ENCODE measurements at places on chromosomes 16 and 17. TPM values are rescaled to one million over a fixed set of nuclear protein-coding genes. Genes with fewer than 3 reads are reported as not detected.
A peak's percentile ranks its signal among the peaks of the same experiment; 100 is the strongest.

DNA sequence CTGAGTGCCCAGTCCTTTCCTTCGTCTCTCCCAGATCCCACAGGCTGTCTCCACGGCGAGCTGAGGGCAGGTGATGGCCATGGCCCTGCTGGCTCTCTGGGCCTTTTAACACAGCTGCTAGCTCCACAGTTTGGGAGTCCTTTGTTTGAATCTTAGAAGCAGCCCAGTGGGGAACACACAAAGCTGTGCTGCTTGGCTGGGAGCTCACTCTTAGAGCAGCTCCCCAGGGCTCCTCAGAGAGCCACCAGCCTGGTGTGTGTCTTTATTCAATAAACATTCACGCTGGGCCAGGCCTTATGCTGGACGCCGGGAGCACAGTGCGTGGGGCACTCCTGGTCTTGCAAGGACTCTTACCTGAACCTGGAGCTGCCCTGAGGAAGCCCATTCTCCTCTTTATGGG, 29.7 kb downstream of the WNT3 start:
- DNase-seq: no peak

GRCh38 chr16:88349903-88350900, 32.6 kb upstream of the ZNF469 start:
- DNase-seq: no peak

- no peak for DNase-seq
These were observed 162.0 kb downstream of the CHD9 start for GRCh38 chr16:53216798-53217197.

DNA sequence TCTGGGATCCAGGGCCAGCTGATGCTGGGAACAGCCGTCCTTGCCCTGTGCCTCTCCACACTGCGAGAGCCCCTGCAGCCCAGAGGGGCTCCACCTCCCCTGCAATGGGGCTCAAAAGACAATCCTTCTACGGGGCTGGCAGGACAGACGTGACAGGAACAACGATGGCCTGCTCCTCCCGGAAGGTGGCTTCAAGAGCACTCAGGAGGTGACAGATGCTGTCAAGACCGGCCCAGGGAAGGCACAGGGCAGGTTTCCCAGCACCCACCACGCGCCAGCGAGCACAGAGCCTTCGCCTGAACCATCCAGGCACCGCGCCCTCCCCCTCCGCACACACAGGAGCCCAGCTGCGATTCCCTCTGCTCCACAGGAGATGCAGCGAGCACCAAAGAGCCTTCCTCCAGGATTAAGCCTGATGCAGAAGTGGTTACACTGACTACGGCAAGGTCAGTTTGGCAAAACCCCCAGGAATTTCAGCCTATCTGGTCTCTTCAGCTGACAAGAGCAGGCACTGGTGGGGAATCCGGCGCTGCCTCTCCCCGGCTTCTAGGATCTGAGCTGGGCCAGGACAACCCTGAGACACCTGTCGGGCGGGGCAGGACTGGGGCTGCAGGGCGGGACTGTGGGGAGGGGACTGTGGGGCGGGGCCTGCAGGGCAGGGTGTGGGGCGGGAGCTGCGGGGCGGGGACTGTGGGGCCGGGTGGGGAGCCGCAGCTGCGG, 103.4 kb downstream of the ZNF778 start:
- DNase-seq: peak; percentile 69

GRCh38 chr16:65622151-65622550, 500.3 kb upstream of the CDH11 start:
- no peak for DNase-seq

DNA sequence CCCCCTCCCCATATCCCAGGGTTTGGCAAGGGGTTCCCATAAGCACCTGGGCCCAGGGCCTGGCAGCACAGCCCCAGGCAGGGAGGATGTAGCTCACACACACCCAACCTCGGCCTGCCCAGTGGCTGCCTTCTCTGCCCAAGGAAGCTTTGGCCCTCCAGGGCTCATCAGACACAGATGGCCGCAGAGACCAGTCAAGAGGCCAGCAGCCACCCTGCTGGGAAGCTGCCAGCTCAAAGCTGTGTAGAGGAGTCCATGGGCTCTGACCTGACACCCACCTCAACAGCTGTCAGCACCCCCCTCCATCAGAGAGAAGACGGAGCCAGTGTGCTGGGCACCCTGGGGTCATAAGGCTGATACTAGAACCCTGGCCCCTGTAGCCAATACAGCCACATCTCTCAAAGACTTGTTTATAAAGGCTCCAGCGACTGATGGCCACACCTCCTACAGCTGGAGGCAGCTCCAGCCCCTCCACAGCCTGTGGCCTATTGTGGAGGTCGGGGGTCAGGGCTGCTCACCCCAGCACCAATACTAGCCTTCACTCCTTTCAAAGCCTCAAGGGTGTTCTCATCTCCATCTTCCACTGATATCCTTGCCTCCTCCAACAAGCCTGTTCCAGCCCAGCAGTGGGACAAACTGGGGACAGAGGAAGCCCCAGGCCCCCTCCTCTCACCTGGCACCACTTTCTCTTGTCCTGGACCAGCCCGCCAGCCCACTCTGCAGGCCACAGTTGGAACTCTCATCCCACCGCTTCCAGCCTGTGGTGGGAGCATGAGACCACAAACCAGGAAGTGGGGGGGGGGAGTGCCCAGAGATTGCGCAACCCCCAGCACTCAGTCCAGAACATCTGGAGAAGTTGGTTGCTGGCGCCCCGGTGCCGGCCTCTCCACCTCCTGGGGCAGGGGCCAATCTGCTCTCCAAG, 2.2 kb upstream of the MPG start:
- peak; percentile 67 for DNase-seq

The OR3A3 gene
- total RNA-seq: not detected

The KRT31 gene
- not detected for total RNA-seq

The EVPL gene
- not detected for total RNA-seq

The JPT1 gene
- 232 TPM for total RNA-seq

Data from astrocyte (in vitro differentiated cells and primary cell).